T follicular helper cell (primary cell): ENCODE measurements at places on chromosomes 3 and 15.

- no peak for DNase-seq
Measured at GRCh38 chr15:69789648-69790393, 307.9 kb downstream of the TLE3 start.

DNA sequence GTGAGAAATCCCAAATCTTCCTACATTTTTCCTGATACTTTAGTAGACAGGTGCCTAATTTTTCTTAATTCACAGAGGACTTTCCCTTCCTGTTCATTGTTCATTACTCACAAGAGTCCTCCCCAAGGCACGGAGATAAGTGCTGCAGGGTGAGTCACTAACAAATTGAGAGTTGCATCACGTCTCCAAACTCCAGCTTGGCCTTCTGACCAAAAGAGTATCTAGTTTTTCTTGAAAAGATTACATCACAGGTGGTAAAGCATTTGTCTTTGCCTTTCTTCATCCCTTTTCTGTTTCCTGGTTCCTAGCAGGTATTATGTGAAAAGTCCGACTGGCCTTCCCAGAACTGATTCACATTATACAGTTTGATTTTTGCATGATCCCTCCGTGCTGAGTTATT, 24.9 kb upstream of the RASGRP1 start:
- no peak for DNase-seq

DNA sequence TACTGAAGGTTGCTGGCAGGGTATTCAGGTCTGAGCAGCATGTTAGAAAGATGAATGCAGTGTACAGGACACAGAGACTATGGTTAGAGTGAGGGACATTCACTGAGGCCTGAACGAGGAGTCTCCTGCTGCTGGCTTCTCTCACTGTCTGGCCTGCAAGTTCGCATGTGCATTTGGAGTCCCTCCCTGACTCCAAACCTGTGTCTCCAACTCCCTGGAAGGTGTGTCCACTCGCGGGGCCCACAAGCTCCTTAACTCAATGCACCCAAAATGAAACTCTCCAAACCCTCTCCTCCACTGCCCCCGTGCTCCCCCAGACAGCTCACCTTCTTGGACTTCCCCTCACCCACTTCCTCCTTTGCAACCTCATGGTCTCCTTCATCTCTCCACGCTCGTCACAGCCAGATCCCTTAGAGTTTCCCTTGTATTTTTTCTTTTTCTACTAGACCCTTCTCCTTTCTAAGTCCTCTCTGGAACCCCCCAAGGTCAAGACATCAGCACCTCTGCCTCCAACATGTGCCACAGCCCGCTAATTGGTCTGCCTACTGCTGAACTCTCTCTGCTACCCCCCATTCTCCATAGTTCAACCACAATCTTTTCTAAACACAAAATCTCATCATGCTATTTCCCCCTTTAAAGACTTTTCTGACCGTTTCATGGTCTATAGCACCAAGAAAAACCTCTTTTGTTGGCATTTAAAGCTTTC, 58.3 kb downstream of the HES1 start:
- no peak for DNase-seq

- DNase-seq = no peak
Measured at GRCh38 chr3:182812123-182812522, 18.8 kb downstream of the ATP11B start.

GRCh38 chr3:16740515-16740914, 135.3 kb upstream of the DAZL start:
- DNase-seq = no peak

- no peak for DNase-seq
Measured at GRCh38 chr3:11703146-11703545, 59.4 kb upstream of the VGLL4 start.

DNA sequence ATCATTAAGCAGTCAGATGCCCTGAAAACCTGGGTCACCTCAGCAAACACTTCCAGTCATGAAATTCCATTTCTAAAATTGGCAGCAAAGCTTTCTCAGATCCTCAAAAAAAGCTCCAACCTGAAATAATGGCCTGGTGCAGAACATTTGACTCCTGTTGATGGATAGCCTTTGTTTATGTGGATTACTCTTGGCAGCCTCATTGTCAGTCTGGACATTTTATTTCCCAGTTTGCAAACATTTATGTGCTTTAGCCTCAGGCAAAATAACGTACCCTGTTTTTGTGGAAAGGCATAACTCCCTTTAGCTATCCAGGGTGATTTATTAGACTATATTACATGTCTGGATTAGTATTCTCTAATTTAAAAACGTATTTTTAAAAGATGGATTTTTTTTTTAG, 53.9 kb downstream of the PXYLP1 start:
- no peak for DNase-seq

- DNase-seq = no peak
Measured at GRCh38 chr3:120182613-120183511, 88.6 kb upstream of the GSK3B start.

- no peak for DNase-seq
Measured at GRCh38 chr15:77650265-77650664, 17.6 kb upstream of the LINGO1 start.

- DNase-seq = no peak
Measured at GRCh38 chr15:90058775-90059174, 43.5 kb downstream of the IDH2 start.

DNA sequence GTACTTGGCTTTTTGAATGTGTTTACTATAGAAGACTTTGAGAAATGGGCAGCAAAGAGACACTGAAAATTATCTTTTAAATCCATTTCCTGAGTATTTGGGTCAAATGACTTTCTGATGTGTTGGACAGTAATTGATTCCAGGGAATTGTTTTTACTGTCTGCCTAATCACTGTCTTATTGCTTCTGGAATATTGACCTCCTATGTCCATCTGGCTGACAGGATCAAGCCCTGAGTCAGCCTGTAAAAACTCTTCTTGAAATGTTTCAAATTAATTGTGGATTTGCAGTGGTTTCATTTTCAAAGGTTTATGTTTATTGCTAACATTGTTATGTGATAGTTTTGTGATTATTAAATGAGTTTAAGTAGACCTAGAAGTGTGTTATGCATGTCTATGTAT, 50.6 kb upstream of the MLF1 start:
- DNase-seq = no peak

GRCh38 chr3:14428087-14429033, 26.0 kb downstream of the SLC6A6 start:
- DNase-seq = no peak

DNA sequence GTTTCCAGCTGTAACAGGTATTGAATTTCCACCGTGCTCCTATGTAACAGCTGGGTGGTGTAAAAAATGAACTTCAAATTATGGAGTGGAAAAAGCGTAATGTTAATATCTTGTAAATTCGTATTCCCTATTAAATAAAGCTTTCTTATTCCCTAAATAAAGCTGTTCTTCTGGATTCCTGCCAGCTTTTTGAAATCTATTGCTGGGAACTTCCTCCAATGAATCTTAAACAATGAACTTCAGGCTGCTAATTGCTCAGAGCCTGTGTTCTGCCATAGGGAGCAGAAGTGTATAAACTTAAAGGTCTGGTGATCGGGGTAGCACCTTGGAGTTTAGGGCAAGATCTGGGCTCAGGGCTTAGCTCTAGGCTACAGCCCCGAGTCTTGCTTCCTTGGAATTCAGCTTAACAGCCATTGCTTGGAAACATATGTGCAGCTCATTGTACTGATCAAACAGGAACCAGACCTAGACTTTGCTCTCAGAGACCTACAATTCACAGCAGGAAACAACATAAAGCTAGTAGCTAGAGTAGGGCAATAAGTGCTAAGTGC, 1.4 kb downstream of the ARL14 start:
- no peak for DNase-seq

- DNase-seq = no peak
Measured at GRCh38 chr3:27125821-27126501, 243.2 kb downstream of the NEK10 start.

DNA sequence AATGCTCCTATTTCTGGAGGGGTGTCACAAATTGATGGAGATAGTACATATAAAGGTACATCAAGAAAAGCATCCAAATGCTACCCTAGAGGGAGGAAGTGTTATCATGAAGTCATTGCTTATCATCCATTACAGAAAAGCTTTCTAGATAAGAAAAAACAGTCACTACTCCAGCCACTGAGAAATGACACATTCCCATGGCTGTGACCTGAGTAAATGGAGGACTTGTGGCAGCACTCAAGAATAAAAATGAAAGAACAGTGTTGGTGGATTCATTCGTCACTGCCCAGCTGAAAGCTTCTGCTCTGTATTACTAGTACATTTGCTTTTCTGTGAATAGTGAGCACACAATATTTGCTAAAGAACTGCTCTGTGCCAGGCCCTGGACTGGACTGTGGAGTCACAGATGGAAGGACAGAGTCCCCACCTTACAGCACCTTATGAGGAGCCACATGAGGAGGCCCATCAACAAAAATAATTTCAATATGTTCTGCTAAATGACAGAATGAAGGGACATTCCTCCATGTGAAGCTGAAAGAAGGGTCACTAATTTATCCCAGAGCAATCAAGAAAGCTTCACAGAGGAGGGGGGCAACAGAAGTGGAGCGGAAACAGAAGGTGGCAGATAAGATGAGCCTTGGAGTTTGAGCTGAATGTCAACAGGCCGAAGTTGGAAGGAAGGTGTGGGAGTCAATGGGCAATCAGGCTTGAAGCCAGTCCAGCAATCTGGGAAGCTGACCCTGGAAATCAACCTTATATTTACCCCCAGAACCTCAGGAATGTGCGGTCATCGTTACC, 343.5 kb upstream of the TRIM42 start:
- no peak for DNase-seq
